ENCODE measurements at places on chromosomes 3 and 15. TPM values are rescaled to one million over a fixed set of nuclear protein-coding genes. Genes with fewer than 3 reads are reported as not detected.

Gene TLR9
- total RNA-seq = not detected

Gene CACNA2D3
- 4.7 TPM for total RNA-seq

Gene ITGA11
- total RNA-seq = 8.3 TPM

Gene HDAC11
- total RNA-seq = 23.3 TPM

Gene FANCD2OS
- total RNA-seq = not detected

Gene BMF
- total RNA-seq = 6.6 TPM

Gene DUOXA2
- total RNA-seq = not detected

Gene MORC1
- total RNA-seq = not detected

DNA sequence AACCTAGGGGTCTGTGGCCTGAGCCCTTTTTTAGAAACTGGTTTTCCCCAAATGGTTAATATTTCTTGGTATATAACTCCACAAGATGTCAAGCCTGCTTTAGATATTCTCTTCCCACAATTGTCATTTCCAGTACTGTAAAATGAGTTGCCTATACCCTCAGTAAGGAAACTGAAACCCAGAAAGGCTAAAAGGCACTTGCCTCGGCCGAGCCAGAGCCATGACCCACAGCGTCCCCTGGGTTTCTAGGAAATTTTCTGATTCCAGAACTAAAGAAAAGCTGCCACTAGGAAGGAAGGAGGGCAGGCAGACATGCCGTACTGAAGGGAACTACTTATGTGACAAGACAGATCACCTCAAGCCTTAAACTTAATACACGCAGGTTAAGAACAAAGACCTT lies 59.1 kb downstream of the ATP8B4 start:
- no peak for ATAC-seq

- ATAC-seq = peak; percentile 66
Measured at GRCh38 chr3:46881596-46882376, 4.3 kb downstream of the PTH1R start.

GRCh38 chr15:47188758-47189507 lies 528.4 kb upstream of the SEMA6D start:
- ATAC-seq = no peak

- ATAC-seq = no peak
Measured at GRCh38 chr3:149087208-149087607, 875 bp upstream of the HLTF start.

- ATAC-seq = no peak
Measured at GRCh38 chr3:116300226-116300625, 145.1 kb downstream of the LSAMP start.

- ATAC-seq = no peak
Measured at GRCh38 chr15:61064651-61065050, 164.5 kb downstream of the RORA start.

GRCh38 chr3:179881791-179882190 lies 154.9 kb downstream of the PEX5L start:
- no peak for ATAC-seq

- ATAC-seq = no peak
Measured at GRCh38 chr15:69265347-69265955, 33.3 kb upstream of the PAQR5 start.

GRCh38 chr15:64970698-64971097 lies 19.0 kb downstream of the SPG21 start:
- ATAC-seq = no peak

DNA sequence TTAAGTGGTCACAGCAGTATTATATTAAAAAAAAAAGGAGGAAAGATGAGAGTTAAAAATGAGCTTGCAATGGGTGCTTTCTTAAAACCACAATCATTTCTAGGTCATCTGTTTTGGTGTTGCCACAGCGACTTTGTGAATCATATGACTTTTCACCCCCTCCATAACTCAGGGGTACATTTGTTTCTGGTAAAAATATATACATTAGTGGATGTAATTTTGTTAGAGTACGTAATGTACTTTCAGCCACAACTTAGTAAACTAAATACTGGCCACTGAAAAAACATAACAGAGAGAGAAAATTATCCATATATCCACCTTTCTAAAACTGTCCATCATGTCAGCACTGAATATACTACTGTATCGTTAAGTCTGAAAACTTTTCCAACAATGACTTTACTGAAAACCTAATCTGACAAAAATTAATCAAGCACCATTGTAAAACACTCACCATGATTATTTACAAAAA lies 3.4 kb downstream of the ANKRD28 start:
- no peak for ATAC-seq

DNA sequence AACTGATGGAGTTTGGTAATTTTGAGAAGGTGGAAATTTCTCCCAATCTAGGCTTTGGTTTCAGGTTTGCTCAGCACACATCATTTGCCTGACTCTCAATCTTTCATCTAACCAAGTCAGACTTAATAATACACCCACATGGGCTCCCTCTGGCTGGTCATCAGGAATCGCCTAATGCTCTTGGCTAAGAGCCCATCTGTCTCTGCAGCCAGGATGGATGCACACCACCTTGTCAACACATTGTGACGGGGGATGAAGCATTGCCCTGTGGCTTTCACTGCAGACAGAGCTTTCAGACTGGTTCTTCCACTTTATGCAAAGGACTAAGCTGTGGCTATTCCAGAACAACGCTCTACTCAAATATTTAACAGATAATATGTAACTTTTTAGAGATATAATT lies 3.0 kb upstream of the HDGFL3 start:
- no peak for ATAC-seq

DNA sequence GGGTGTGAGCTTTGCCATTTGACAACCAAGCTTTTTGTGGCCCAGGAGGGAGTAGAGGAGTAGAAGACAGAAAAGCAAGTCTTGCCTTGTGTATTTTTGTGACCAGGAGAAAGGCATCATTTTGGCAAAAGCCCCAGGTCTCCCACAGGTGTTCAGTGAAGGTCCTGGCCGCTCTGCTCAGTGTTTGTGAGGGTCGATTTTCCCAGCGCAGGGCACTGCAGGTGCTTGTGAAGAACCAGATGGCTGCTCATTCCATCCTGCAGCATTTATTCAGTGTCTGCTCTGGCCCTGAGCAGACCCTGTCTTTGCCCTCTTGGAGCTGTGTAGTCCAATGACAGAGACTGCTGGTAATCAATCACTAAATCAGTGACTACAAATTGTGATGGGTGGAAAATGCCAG lies 19.5 kb downstream of the TRAK1 start:
- no peak for ATAC-seq

- no peak for ATAC-seq
Measured at GRCh38 chr3:185979721-185980121, 41.9 kb upstream of the TRA2B start.

GRCh38 chr3:50445919-50446318 lies 57.5 kb downstream of the CACNA2D2 start:
- no peak for ATAC-seq

- no peak for ATAC-seq
Measured at GRCh38 chr15:95929232-95929846, 401.2 kb upstream of the NR2F2 start.

Data from gastroesophageal sphincter (tissue), 4 donors.